ENCODE measurements at places on chromosomes 3 and 15.

DNA sequence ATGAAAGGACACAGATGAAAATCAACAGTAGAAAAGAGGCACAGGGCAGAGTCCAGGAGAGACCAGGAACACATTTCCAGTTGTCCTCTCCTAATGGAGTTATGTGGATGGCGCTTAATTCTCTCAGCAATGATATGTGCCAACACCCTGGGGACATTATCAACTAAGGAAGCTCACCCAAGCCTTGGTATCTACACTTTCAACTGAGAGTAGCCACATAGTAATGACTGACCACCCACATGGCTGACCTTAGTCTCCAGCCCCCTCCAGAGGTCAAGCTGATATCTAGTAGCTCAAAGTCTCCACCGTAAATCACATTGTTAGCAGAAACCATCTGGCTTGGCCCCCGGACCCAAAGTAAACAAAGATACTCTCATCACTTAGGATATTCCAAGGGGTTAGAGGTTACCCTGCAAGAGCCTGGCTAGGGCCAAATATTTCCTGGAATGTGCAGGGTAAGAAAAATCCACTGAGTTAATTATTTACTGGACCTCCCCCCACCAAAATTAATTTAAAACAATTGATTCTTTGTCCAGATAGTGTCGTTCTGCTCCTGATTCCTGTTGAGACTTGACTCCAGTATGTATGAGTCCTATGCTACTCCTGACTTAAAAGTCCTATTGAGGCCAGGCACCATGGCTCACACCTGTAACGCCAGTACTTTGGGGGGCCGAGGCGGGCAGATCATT lies 24.8 kb downstream of the GABRR3 start:
- no peak for DNase-seq

GRCh38 chr3:114178770-114179368 lies at the start of gene DRD3:
Gene DRD3 (minus strand): TSS chr3:114179052. CDS start chr3:114171992, 7,060 bp downstream.
- DNase-seq: no peak

DNA sequence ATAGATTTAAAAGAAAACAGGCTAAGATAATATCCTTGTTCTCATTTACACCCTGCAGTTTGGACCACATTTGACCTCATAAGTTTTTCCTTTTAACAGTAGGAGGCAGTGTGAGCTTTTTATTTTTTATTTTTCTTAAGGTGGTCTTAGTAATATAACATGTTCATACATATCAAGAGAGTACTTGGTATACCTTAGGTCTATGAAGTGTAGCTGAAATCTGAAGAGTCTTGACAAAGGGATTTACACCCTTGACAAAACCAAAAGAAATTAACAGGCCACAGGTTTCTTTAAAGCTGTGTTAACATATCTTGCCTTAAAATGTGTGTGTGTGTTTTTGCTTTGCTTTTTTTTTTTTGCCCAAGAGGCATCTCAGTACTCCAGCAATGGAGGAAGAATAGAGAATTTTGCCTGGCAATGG lies 3.2 kb downstream of the RAP2B start:
- DNase-seq: no peak

GRCh38 chr15:51191766-51192165 lies 97.1 kb upstream of the TNFAIP8L3 start:
- DNase-seq: no peak

GRCh38 chr3:109122690-109123089 lies 4.8 kb upstream of the MORC1 start:
- DNase-seq: no peak

- DNase-seq: no peak
Observed at GRCh38 chr3:121330118-121330517, 215.7 kb downstream of the POLQ start.

DNA sequence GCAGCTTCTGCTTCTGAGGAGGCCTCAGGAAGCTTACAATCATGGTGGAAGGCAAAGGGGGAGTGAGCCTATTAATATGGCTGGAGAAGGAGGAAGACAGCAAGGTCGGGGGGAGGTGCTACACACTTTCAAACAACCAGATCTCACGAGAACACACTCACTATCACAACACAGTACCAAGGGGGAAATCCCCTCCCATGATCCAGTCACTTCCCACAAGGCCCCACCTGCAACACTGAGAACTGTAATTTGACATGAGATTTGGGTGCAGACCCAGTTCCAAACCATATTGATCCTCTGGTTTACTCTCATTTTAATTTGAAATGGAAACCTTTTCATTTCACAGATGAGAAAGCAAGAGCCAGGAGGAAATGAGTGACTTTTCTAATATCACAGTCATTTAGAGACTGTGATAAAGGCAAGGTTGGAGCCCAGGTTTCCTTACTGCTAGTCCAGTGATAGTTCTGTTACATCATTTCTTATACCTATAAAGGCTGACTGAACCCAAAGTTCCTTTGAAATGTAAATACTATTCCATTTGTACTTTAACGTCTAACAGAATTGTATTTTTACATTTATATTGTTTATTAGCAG lies 105.8 kb upstream of the GAP43 start:
- no peak for DNase-seq

- DNase-seq: no peak
Observed at GRCh38 chr3:14307656-14308302, 94.6 kb upstream of the SLC6A6 start.

DNA sequence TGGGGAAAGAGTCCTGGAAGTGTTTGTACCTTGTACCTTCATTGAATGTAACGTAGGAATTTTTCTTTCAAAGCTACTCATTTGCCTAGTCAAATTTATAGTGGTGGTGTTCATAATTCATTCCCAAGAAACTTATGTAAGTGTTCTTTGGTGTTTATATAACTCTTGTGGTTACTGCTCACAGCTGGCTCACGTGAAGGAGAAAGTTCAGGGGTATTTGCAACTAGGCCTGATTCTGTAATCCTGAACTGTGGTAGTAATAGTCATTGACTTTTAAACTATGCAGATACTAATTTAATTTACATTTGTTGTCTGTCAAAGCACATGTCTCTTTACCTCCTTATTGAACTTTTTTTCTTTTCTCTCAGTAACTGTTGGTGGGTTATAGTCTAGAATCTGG lies 50.5 kb upstream of the TEX264 start:
- DNase-seq: no peak

DNA sequence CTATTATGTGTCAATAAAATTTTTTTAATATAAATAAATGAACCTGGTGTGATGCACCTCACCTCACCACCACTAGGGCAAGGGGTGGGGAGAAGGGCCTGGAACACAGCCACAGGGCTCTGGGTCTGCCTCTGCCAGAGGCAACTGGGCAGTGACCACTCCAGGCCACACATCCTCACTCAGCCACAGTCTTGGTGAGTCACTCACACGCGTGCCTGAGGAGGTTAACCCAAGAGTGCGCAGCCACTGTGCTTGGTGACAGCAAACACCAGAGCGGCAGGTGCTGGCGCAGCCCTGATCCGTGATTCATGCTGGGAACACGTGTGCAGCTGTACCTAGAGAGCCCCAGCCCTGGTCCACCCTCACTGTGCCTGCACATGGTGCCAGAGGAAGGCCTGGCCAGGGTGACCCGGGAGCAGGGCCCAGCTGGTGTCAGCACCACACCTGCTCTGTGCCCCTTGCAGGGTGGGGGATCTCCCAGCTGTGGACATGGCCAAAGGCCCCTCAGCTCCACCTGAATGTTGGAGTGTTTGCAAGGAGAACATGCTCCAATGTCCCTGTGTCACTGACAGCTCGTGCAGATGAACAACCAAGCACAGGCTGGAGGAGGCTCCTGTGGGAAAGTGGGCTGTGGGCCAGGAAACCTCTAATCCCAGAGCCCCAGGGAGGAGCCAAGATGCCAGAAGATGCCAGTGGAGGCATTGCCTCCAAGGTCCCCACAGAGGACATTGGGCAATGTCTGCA lies 2.1 kb downstream of the SLC41A3 start:
- DNase-seq: no peak

DNA sequence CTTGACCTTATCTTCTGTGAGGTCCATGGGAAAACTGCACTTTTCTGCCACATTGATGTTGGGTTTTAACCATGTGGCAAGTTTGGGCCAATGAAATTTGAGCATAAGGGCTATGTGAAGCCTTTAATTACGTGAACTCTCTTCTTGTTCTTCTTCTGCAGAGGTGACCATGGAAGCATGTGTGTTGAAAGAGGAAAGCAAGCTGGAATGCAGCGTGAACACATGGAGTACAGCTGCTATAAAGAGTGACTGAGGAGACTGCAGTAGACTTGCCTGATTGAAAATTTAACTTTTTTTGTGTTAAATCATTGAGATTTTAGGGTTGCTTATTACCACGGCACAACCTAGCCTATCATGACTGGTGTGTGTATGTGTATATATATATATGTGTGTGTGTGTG lies 347.3 kb downstream of the ZIC1 start:
- no peak for DNase-seq

DNA sequence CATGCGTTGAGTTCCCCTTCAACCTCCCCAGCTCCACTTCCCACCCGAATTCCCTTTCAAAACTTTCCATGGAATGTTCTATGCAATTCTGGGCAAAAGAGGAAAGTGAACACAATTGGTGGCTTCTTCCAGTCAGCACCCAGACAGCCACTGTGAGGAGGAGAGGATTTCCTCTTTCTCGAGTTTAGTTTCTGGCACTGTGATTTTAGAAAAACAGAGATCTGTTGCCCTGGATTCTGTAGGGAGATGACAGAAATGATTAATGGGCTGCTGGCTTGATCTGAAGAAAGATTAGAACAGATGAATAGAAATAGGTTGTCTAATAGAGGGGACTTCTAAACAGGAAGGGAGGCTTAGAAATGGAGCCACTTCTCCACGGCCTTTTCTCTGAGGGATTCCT lies 172.0 kb downstream of the MCTP2 start:
- no peak for DNase-seq

DNA sequence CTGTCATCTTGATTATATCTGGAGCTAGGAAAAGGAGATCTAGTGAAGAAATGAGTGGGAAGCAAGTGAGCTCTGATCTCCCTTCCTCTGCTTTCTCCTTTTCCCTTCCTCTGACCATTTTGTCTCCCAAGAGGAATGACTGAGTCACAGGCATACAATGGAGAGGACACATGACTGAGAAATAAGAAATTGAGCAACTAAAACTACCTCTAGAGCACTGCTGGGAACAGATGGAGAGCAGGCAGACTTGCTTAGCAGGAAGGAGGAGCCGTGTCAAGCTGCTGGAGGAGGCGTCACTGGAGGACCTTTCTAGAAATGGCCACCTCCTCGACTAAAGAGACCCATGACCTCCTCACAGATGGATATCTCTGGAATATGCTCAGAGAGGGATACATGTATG lies 66.9 kb upstream of the MYO5C start:
- DNase-seq: no peak

DNA sequence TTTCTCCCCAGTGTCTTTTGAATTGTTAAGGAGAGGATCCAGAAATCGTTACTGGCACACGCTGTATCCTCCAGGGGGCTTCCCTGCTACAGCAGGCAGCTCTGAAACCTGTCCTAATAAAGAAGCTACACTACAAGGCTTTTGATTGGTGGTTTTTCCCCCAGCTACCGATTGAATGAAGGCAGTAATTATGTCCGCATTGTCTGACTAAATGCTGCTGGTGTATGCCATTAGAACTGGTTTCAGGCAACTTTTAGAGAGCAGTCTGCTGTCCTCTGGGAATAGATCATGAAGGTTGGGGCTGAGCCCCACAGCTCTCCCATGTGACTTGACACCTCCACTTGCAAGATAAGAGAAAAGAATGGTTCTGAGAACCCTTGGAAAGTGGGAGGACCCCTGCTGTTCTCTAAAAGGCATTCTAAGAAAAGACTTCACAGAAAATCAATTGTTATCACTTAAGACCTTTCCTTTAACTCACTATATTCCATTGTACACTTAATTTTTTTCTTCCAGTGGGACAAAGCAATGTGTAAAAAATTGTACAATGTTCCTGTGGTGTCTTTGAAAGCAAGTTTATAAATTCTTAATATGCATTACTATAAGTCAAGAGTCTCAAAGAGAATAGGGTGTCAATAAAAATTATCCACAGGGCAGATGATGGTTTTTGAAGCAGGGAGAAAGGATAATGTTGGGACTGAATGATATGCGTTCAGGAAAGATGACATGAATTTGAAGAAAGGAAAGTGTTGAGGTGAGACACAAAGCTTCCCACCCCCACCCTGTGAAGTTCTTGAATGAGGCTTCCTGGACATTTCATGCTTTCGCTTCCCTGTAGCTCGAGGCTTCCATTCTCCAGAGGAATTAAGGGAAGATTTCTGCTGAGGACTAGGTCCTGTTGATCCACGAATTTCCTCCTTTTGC lies 53.0 kb upstream of the DAZL start:
- DNase-seq: no peak

DNA sequence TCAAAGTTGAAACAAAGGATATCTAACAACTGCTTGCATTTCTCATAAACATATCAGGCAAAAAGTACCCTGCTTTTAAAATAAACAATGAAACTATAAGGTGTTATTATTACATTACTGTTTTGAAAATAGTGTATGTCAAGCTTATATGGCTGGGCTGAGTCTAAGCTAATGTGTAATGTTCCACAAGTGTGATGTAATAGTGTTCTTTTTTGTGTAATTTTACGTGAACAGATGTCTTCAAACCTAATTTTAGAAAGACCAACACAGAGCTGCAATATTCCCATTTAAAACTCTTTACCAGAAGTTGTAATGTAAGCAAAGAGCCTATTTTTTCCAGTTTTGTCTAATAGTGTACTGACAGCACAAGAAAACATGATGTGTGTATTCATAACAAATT lies 34.0 kb downstream of the MINDY2 start:
- DNase-seq: no peak

DNA sequence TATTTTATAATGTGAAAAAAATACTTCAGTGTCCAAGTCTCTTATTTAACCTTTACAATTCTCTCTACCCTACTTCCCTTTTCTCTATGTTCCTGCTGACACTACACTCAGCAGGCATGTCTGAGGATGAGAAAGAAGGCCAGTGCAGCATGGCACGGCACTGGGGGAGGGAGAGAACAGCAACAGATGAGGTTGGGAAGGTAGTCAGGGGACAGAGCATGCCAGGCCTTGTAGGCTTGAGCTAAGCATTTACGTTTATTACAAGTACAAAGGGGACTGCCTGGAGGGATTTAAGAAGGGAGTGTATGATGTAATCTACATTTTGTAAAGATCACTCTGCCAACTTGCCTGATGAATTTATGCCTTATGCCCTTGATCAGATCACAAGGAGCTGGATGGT lies 117.3 kb upstream of the WNT5A start:
- DNase-seq: no peak

- no peak for DNase-seq
Observed at GRCh38 chr15:29554531-29554930, 267.7 kb downstream of the TJP1 start.

- no peak for DNase-seq
Observed at GRCh38 chr3:85591451-85591850, 632.7 kb downstream of the CADM2 start.

GRCh38 chr3:194294199-194294894 lies 56.8 kb downstream of the CPN2 start:
- DNase-seq: no peak

DNA sequence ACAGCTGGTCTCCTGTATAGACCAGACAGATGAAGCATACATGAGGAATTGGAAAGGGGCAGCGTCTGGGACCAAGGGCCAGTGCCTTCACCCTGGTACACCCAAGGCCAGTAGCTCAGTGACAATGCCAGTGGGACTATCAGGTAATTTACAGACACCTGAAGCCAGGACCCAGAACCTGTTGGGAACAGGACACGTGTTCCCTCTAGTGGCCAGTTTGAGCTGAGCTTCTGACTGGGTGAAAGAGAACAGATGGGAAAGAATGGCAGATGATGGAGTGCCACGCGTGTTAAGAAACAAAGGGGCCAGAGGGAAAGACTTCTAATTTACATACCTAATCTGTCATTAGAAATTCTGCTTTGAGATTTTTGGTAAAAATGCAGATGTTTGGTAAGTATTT lies 5.1 kb upstream of the SLC25A38 start:
- DNase-seq: no peak

All from stimulated activated CD8-positive, alpha-beta memory T cell treated with anti-CD3 and anti-CD28 coated beads, Interleukin-15, amount 100 ng/mL, for 24 hours (primary cell).